ENCODE measurements at places on chromosomes 2 and 18.

DNA sequence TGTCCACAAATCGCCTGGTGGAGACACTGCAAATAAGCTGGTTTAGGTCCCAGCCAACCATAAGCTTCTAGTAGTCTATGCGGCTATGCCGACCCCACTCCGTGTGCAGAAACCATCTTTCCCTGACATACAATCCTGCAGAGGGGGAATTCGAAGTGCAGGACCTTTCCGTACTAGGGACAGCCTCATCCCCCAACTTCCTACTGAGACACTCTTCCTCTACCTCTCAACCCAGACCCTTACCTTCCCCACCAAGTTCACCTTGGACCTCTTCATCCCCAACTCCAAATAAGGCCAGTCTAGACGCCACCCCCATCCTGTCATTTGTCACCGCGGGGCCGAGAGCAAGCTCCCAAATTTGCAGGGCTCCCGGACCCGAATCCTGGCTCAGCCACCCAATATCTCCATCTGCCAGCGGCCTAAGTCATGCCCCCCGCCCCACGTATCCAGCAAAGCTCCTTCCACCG, 496 bp downstream of the SUCLG1 start:
- peak; percentile 32 for DNase-seq

- no peak for DNase-seq
Measured at GRCh38 chr2:65231892-65232477, 4.4 kb downstream of the ACTR2 start.

DNA sequence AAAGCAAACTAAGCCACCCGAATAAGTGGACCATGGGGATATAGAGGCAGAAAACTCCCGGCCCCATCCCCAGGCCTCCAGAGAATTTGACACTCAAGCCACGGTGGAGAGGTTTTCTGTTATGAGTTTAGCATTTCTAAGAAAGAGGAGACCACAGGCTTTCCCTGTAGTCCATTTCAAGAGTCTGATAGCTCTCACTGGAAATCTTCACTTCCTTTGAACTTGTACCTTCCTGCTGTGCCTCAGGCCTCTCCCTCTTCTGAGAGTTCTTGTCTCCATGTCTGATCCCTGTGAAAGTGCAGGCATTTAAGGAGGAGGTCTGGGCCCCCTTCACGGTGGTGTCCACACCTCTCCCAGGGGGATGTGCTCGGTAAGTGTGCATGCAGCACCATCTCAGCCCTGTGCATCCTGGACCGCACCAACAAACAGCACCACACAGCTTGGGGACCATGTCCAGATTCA, 113.7 kb downstream of the BCL2 start:
- no peak for DNase-seq

DNA sequence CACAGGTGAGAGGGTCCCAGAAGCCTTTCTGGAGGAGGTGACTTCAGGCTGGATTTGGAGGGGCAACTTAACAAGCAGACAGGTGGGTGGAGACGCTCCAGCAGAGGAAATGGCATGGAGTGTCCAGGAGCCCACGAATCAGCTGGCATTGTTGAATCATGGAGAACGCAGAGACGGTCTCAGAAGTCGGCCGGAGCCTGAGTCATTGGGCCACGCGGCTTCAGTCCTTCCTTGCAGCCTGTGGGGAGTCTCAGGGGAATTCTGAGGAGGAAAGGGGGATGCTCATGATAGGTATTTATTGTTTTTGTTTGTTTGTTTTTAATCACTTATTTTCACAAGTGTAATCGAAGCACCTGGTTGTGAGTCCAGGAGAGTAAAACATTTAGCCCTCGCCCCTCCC, 184.6 kb upstream of the HDAC4 start:
- no peak for DNase-seq

GRCh38 chr2:125745514-125745913, 910.4 kb upstream of the GYPC start:
- DNase-seq, result peak; percentile 58

DNA sequence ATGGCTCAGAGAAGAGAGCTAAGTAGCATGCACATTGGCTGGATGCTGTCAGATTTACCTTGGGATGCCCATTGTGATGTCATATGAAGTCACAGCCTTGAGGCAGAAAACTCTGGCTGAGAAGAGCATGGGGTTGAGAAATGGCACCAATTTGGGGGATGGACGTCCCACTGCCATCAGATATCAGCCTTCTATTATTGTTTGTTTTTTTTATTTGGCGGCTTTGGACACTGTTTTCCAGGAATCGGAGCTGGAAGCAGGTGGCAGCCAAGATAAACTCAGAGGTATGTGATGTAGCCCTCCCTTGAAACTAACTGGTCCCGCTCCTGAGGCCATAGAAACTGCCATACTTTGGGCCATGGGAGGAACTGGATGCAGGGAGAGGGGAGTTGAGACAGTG, 40.6 kb downstream of the GCKR start:
- DNase-seq, result no peak

- no peak for DNase-seq
Measured at GRCh38 chr2:117714110-117714509, 100.4 kb upstream of the DDX18 start.

DNA sequence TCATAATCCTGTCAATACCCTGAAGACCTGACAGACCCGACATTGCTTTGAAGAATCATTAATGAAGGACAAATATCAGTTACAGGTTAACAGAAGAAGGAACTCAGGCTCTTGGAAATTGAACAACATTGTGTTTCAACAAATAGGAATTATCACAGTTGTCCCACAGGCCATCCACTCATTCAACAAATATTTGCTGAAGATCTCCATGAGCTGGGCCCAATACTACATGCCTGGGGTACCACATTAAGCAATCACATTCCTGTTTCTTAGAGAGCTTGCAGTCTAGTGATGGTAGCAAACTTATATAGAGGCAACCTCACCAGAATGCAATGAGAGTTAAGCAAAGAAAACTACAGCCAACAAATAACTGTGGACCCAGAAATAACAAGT, 671.6 kb upstream of the ACVR2A start:
- DNase-seq, result no peak

DNA sequence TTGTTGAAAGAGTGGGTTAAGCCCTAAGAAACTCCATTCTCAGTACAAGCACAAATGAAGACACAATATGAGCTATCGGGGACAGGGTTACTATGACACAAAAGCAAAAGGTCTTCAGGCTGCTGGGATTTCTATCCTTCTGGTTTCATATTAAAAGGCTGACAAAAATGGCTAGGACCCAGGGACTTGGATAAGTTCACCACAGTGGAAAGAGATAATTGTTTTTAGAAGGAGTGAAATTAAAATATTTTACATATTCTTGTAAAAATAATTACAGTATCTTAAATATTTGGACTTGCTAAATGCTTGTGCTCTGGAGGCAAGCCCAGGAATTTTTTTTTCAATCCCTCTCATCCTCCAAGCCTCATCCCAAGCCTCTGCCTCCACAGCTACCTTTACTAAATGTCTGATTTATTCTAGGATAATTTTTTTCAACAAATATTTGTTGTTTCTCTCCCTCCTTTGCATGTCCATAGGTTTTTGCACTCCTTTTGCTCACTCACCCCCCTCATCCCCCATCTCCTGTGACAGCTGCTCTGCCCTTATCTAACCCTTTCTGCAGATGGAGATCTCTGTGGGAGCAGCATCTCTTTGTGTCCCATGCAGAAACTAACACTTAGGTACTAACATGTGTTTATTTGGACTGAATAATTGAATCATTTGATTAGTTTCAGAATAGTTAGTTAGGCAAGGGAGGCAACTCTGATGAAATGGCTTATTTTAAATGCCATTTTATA, 47.8 kb upstream of the NABP1 start:
- DNase-seq, result no peak

- no peak for DNase-seq
Measured at GRCh38 chr2:186254759-186255158, 231.3 kb upstream of the ZC3H15 start.

DNA sequence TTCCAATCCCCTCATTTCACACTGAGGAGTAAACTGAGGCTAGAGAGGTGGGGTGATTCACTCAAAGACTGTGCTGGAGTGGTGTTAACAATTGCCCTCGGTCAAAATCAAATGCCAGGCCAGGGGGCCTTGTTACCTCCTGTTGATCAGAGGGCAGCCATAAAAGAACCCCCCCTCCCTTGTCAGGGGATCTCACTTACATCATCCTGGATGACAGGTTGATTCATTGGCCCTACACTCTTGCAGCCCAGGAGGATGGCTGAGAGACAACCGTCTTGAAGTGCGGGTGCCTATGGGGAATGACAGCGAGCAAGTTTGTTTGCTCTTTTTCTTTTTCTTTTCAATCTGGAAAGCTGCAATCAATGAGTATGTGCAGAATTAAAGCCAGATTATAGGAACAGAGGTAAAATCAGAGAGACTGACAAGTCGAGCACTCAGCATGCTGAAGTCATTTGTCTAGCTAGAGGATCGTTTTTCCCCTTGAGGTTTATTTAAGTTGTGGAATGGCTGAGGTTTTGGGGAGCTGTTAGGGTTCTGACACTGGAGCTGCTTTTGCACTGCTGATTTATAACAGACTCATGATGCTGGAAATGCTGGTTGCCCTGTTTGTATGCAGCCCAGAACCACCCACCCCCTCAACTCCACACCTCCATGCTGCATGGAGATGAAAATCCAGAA, 26.4 kb upstream of the NRP2 start:
- no peak for DNase-seq

GRCh38 chr18:64090876-64091275, 58.0 kb downstream of the LINC00305 start:
- no peak for DNase-seq
